Stimulated activated CD8-positive, alpha-beta memory T cell treated with anti-CD3 and anti-CD28 coated beads, Interleukin-4, amount 100 ng/mL, for 24 hours (primary cell): ENCODE measurements at places on chromosomes 4 and X.

DNA sequence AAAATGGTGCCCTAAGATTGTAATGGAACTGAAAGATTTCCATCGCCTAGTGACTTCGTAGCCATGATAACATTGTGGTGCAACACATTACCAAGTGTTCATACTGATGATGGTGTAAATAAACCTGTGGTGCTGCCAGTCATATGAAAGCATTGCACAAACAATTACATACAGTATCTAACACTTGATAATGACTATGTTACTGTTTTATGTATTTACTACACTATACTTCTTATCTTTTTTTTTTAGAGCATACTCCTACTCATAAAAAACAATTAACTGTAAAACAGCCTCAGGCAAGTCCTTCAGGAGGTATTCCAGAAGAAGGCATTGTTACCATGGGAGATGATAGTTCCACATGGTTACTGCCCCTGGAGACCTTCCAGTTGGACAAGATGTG lies 152.7 kb upstream of the EDNRA start:
- no peak for DNase-seq

DNA sequence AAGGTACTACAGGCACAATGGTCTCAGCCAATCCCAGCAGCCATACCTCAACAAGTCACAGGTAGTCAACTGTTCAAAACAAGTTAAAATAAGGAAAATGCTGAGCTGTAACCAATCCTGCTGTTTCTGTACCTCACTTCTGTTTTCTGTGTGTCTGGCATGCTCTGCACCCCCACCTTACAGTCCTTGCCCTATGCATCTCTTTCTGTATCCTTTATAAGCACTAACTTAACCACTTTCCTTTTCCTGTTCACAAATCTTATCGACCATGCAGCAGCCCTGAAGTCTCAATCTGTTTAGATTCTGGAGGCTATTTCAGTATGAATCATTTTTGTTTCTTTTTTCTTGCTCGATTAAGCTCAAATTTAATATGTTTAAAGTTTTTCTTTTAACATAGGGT lies 12.5 kb upstream of the FAM13A start:
- DNase-seq, result no peak

- DNase-seq, result no peak
These were observed 1027.2 kb downstream of the FAT4 start for GRCh38 chr4:126341927-126342326.

- DNase-seq, result no peak
These were observed 21.2 kb upstream of the MSX1 start for GRCh38 chr4:4838051-4838935.

DNA sequence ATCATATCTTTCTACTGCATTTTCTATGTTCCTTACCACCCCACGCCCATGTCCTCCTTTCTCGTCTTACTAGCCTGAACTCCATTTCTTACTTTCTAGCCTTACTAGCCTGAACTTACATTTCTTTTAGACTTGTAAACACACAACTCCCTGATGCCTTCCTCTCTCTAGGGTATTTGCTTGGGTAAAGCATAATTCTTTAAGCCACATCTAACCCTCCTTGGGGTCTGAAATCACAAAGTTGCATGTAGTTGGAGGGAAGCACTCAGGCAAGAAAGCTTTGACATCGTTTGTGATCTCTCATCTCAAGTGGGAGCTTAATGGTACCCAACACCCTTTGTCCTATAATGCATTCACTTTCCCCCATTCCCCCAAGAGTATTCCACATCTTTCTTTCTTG lies 124.4 kb downstream of the SPOCK3 start:
- no peak for DNase-seq

- DNase-seq, result no peak
These were observed 229.2 kb downstream of the PTTG2 start for GRCh38 chr4:38189445-38189844.

DNA sequence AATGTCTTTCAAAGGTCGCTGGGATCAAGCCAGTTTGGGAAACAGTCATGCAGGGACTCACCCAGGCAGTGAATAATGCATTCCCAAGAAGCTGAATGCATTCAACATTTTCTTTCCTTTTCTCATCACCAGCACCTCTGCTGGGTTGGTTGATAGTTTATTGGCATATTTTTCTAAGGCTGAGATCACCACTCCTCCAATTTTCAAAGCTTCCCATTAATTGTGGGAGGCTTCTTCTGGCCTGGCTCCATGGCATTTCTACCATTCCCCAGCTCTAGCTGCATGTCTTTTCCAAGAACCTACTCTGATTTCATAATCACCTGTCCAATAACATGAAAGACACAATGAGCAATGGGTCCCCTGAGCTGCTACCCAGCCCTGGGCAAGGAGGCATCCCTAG lies 35.8 kb downstream of the CHRDL1 start:
- DNase-seq, result no peak

DNA sequence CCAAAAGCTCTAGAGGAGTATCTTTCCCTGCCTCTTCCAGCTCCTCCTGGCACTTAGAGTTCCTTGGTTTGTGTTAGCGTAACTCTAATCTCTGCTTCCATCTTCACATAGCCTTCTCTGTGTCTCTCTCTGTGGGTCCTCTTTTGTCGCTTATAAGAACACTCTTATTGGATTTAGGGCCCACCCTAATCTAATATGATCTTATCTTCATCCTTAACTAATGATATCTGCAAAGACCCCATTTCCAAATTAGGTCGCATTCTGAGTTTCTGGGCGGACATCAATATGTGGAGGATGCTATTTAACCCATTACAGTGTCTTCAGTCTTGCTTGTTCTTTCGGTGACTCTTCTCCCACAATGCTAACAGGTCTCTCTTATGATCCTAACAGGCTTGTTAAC lies 72.3 kb downstream of the CC2D2A start:
- no peak for DNase-seq

GRCh38 chr4:165610679-165611437 lies 232.1 kb downstream of the CPE start:
- DNase-seq, result no peak

- DNase-seq, result no peak
These were observed 82.6 kb downstream of the FHDC1 start for GRCh38 chr4:153018684-153019083.

DNA sequence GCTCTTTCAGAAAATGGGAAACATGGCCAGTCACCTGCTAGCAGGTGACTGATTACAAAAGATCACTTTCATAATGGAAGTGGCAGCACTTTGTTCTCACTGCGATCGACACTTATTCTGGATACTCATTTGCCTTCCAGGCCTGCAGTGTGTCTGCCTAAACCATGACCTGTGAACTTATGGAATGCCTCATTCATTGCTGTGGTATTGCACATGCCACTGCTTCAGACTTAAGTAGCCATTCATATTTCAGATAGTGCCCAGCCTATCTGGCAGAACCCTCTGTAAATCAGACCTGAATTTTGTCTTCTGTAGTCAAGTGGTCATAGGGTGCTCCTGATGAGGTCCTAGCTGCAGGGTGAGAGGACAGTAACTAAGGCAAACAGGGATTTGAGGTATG lies 23.3 kb upstream of the MGST2 start:
- no peak for DNase-seq

DNA sequence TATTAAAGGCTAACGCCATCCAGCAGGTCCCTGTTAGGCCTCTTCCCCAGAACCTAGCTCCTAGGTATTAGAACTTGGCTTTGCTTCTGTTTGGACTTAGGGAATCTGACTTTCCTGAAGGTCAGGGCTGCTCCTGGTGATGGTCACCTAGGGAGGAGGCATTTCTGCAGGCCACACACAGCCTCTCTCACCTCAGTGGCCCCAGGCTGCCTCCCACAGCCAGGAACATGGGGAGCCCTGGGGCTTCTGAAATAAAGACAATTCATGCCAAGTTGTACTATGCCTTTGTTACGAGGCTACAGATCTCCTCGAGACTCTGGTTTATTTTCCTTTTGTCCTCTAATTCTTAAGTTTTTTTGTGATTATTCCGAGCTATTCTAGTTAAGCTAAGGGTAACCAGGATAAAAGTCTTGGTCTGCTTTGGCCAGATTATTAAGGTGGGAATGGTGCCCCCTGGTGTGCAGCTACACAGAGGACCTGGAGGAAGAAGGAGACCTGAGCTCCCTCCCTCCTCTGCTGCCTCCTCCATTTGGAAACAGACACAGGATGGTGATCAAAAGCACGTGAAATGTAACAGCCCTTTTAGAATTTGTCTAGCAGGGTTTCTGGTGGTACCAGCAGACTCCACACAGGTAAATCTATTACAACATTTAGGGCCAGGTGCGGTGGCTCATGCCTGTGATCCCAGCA lies 131.0 kb downstream of the DCLK2 start:
- DNase-seq, result no peak

DNA sequence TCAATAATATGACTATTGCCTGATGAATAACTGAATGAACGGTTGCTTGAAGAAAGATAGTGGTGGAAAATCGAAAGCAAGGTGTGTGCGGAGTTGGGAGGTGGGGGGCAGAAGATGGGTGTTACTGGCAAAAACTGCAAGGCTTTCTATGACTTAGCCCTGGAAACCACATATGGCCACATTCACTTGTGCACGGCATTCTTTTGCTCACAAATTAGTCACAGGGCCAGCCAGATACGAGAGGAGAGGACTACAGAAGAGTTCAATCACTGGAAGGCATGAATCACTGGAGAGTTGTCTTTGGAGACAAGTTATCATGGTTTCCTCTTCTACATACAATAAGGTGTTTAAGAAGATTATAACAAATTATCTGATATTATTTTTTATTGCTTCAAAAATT lies 626.5 kb upstream of the CPEB2 start:
- no peak for DNase-seq
